GM23338 (cell line): ENCODE measurements at places on chromosomes 1 and 21. TPM values are rescaled to one million over a fixed set of nuclear protein-coding genes. Genes with fewer than 3 reads are reported as not detected.

BSND gene
- total RNA-seq, result 0.47 and 1.4 TPM in 2 replicates

ATP1A2 gene
- 17.7 and 18.3 TPM in 2 replicates for total RNA-seq

VHLL gene
- total RNA-seq, result not detected in 2 replicates

COL8A2 gene
- total RNA-seq, result 4.9 and 5.0 TPM in 2 replicates

CDC20 gene
- 244 and 252 TPM in 2 replicates for total RNA-seq

CLEC20A gene
- not detected in 2 replicates for total RNA-seq

NBPF15 gene
- 6.6 and 12.5 TPM in 2 replicates for total RNA-seq

SELP gene
- not detected in 2 replicates for total RNA-seq

GRCh38 chr1:199102239-199102638 is 463.4 kb downstream of the PTPRC start:
- no peak for DNase-seq

GRCh38 chr1:228400692-228401454 is 5.8 kb downstream of the TRIM11 start:
- DNase-seq, result no peak

- DNase-seq, result peak; percentile 91
Observed at GRCh38 chr1:153985941-153986761, at the start of gene RAB13. Gene RAB13 (minus strand): TSS chr1:153986339. CDS start chr1:153986236, 103 bp downstream.

- peak; percentile 62 for DNase-seq
Observed at GRCh38 chr1:7702365-7702764, 68.7 kb upstream of the VAMP3 start.

- DNase-seq, result no peak
Observed at GRCh38 chr1:91736146-91736714, 149.7 kb downstream of the TGFBR3 start.

GRCh38 chr1:12180903-12181302 is 14.1 kb downstream of the TNFRSF1B start:
- DNase-seq, result no peak

- DNase-seq, result no peak
Observed at GRCh38 chr1:245673881-245674414, 519.2 kb downstream of the KIF26B start.

GRCh38 chr1:53583021-53583867 is 124.0 kb downstream of the DMRTB1 start:
- no peak for DNase-seq

GRCh38 chr21:44288251-44289110 is 2.8 kb downstream of the AIRE start:
- no peak for DNase-seq

- peak; percentile 86 for DNase-seq
Observed at GRCh38 chr1:18282851-18283600, 175.4 kb downstream of the IGSF21 start.

- DNase-seq, result peak; percentile 64
Observed at GRCh38 chr21:33642896-33643657, 776 bp downstream of the ITSN1 start.

GRCh38 chr21:40733024-40733397 is 113.9 kb downstream of the DSCAM start:
- no peak for DNase-seq

GRCh38 chr21:14753466-14754258 is 207.5 kb upstream of the SAMSN1 start:
- no peak for DNase-seq

DNA sequence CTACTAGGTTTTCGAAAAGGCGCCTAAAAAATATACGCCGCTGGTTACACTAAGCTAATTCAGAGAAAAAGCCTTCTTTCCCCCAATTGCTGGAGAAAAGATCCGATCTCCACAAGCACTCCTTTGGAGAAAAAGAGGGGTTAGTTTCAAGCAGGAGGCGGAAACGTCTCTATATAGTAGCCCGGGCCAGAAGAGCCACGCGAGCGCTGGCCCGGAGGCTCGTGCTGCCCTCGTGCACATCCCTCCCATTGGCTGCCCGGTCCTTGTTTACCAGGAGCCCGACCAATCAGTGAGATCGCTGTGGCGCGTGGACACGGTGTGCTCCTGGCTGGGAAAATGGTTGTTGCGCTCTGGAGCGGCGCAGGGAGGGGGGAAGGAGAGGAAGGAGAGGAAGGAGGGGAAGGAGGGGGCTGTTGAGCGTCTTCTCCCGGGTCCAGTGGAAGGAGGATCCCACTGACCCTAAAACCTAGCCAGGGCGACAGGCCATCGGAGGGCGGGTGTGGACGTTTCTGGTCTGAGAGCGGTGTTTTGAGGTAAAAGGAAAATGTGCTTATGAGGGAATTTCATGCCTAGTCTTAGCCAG is at the start of gene TXNIP:
Gene TXNIP, minus strand, starts transcription at position 147 of the 583 bp plus-strand sequence. CDS start 313 bp downstream, outside the sequence.
- DNase-seq, result peak; percentile 99

DNA sequence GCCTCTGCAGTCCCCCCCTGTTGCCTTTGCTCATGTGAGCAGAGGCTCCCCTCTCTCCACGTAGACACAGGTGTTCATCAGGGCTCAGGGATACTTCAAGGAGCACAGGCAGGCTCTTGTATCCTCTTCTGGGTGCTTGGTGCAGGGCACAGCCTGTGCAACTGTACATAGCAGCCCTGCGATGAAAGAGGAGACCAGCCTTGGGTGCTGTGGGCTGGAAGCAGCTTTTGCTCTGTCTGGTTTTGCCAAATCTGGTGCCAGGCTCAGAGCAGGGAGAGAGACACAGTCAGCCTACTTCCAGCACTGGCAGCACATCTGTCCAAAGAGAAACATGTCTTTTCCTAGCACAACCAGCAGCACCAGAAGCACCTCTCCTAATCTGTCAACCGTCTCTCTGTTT is 132.1 kb downstream of the ETS2 start:
- DNase-seq, result no peak

DNA sequence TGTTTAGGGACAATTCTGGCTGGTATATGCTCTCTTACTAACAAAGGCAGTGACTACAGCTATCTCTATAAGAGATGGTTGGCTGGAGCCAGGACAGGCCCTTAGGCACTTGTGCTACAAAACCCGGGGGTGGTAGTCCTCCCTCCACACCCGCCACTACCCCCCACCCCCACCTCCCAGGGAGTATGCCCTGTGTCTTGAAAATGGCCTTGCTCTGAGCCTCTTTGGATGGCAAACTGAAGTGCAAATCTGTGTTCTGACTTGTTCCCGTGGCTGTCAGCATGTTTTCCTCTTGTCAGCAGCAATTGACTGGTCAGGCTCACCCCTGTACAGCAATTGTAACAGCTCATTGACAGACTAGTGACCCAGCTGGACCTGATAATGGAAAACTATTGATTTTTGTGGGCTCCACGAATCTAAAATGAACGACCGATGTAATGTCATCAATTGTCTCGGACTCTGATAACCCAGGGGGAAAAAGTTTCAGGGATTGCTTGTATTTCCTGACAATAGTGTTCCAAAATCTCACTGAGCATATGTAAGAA is 139.4 kb upstream of the BARHL2 start:
- DNase-seq, result no peak

DNA sequence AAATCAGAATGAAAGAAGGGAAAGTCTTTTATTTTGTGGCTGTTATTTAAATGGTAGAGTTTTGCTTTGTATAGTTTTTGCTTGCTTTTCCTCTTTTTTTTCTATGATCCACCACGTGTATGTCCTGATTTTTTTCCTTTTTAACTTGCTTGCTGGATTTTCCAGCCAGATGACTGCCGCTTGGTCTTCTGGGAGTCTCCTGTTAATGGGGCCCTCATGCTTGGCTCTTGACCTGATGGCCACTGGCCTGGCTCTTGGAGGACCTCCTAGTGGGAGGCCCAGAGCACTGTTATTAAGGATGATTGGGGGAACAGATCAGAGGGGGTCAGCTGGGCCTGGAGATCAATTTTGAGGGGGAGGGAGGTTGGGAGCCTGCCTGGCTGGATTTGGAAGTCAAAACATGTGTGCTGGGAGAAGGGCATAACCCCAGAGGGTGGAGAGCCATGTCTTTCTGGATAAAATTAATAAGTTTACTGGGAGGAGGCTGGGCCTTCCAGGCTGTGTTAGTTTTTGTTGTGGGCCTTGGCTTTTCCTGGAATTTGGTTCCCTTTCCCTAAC is 1.2 kb downstream of the FGGY start:
- no peak for DNase-seq

- DNase-seq, result no peak
Observed at GRCh38 chr1:37761416-37762095, 3.4 kb downstream of the EPHA10 start.

DNA sequence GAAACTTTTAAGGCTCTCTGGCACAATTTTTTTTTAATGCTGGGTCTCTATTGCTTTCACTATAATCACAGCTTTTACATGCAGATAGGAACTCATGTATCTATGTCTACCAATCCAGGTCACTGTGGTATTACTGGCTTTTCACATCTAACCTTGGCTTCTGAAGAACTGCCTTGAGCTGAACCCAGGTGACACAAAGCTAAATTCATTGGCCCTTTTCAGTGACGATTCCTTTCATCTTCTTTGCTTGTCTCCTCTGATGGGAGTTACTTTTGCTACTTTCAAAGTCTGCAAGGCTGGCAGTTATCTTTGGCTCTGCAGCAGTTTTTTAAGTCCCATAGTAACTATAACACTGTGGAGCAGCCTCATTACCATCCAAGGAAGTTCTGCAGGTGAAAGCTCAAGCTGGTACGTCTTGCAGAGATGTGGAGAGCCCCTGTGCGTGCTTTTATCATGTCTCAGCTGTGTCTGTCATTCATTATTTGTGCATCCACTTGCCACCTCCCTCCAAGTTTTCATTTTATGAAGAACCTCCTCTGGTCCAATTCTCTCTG is 364.3 kb downstream of the VAV3 start:
- DNase-seq, result no peak

DNA sequence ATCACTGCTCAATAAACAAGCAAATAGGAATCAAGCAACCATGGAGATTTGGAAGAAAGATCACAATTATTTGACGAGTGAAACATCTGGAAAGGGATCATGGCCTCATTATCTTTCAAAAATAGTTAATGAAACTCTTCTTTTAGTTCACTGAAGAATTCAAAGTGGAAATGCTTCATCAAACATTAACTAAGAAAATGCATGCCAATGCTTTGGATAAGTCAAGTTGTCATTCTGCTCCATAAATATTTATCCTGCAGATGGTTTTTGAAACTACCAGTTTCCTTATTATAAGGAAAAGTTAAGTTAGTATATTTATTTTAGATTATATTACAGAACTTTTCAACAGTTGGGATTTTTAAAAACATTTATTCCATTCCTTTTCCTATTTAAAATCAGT is 206.5 kb upstream of the ADGRL2 start:
- DNase-seq, result no peak

GRCh38 chr21:37463083-37463801 is 96.7 kb downstream of the DYRK1A start:
- DNase-seq, result peak; percentile 47

DNA sequence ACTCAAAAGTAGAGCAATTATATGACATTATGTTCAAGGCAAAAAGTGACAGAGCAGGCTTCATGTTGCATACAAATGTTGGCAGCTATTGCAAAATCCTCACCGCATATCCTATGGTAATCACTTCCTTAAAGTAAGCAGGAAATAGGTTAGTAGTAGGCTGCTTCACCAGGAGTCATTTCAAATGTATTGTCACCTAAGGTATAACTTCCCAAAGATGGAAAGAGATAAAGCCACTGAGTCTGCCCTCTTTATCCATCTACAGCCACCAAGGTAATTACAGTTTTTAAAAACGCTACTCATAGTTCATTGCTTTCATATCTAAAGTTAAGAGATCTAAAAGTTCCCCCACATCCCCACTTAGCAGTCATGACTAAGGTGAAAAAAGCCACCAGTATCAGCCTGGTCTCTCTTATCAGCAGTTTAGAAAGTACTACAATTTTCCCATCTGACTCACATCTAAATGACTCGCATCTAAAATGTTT is 31.6 kb upstream of the UBE2U start:
- DNase-seq, result no peak

GRCh38 chr1:62131093-62131725 is 63.4 kb upstream of the L1TD1 start:
- DNase-seq, result peak; percentile 95

DNA sequence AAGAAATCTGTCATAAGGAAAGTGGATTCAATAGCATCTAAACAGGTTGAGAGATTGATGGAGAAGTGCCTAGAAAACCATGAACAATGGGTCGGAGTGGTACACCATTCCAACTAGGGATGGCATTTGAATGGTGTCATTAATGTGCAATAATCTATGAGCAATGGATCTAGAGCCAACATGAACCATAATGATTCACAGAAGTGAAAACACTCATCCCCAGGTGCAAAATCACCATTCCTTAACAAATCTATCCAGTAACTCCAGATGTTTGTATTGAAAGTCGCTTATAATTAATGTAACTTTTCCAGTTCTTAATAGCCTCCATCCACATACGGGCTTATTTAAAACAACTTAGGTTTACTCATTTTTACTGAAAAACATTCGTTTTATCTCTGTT is 201.3 kb upstream of the ADGRL4 start:
- DNase-seq, result no peak

GRCh38 chr1:235079443-235080296 is 49.0 kb downstream of the TOMM20 start:
- DNase-seq, result no peak

- no peak for DNase-seq
Observed at GRCh38 chr1:96598416-96599168, 123.0 kb upstream of the PTBP2 start.

DNA sequence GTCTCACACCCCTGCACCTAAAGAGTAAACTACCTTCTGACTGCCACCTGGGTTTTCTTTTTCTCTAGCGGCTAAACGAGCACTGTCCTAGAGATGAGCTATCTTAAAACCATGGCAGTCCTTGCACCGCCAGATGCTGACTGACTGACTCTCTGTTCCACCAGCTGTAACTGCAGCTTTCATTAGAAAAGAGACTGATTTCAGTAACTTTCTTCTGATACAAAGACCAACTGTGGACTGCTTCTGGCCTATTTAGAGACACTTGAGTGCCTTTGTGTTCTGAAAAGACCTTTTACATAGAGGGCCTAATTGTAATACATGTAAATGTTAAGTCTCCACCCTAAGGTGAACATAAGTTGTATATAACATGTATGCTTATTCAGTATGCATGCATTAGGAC is 152.5 kb downstream of the DISC1 start:
- no peak for DNase-seq

DNA sequence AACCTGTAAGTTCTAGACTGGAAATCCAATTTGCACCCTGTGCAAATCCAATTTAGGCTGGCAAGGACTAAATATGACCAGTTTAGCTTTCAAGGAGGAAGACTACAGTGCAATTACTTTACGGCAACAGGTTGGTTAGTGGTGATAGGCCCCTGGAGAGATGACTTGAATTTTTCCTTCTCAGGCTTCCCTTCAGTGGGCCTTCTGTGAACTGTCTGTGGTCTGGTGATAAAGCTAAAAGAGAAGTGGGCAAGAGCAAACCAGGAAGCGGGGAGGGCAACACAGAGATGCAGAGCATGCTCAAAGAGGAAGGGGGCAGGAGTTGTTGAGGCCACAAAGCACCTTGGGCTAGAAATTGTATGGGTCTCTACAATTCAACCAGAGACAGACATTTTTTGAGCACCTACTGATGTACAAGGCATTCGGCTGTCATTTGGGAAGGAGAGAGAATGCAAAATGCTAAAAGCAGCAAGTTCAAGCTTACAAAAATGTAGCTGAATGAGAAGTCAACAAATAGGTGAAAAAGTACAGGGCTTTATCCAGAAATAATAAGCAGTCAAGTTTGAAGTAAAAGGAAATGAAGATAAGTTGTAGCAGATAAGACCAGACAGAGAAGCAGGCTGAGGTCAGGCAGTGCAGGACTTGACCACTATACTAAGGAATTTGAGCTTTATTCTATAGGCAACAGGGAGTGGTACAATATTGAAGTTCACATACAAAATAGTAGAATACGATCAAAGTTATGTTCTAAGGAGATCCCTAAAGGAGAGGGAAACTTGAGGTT is 23.9 kb downstream of the INPP5B start:
- DNase-seq, result no peak

- DNase-seq, result no peak
Observed at GRCh38 chr1:40495315-40495903, 13.2 kb upstream of the EXO5 start.
